ENCODE measurements at places on chromosomes 2 and 18.
A peak's percentile ranks its signal among the peaks of the same experiment; 100 is the strongest.

- peak; percentile 78 for DNase-seq
These were observed 55.3 kb downstream of the HS1BP3 start for GRCh38 chr2:20595439-20596192.

- DNase-seq = peak; percentile 61
These were observed at the start of gene ADGRF3 for GRCh38 chr2:26346454-26347053. Gene ADGRF3, minus strand, starts transcription at chr2:26346789. Its CDS starts 555 bp downstream, at chr2:26346234.

DNA sequence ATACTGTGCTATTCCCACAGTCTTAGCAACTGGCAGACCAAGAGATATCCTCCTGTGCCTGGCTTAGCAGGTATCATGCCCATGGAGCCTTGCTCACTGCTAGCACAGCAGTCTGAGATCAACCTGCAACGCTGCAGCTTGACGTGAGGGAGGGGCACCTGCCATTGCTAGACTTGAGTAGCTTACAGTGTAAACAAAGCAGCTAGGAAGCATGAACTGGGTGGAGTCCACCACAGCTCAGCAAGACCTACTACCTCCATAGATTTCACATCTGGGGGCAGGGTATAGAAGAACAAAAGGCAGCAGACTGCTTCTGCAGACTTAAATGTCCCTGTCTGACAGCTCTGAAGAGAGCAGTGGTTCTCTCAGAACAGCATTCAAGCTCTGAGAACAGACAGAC is 74.8 kb downstream of the AKAIN1 start:
- DNase-seq = no peak

DNA sequence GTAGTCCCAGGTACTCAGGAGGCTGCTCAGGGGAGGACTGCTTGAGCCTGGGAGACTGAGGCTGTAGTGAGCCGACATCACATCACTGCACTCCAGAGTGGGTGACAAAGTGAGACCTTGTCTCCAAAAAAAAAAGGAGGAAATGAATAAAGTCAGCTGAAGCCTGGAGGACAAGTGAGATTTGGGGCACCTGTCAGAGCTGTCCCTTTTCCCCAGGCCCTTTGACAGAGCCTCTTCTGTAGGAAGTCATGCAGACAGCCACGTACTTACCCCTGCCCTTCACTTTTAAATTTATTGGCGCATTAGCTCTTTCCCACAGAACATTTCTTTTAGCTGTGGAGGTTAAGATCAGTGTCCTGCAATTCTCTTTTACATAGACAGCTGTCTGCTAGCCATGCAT is 151.0 kb upstream of the DNMT3A start:
- no peak for DNase-seq

DNA sequence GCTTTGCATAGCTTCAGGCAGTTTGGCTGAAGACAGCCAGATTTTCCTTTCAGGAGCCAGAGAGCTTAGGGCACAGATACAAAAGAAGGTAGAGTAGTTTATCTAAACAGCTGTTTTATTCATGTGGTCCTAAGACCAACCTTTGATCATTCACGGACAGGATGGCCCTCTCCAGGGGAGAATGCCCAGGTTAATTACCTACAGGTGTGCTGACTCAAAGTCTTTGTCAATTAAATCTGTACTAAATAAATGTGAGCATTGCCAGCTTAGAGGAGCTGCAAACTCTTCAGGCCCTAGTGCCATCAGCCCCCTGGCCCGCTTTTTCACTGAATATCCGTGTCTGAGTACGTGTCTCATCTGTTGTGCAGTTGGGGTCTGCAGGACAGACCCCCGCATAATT is 554.7 kb downstream of the NUP35 start:
- DNase-seq = no peak

DNA sequence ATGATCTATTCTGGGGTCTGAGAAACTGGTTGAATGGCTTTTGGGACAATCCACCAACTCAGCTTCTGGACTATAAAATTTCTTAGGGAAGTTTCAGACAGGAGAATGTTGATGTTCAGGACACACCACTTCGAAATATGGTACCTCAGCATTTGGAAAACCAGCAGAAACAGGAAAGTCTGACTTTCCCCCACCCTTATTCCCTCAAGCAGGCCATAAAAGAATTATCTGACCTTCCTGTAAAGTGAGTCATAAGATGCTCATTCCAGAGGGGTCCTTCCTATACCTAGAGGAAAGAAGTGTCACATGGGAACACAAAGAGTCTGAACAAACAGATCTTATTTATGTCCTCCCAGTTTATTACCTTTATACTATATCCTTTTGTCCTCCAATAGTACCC is 415.0 kb downstream of the CPS1 start:
- no peak for DNase-seq

DNA sequence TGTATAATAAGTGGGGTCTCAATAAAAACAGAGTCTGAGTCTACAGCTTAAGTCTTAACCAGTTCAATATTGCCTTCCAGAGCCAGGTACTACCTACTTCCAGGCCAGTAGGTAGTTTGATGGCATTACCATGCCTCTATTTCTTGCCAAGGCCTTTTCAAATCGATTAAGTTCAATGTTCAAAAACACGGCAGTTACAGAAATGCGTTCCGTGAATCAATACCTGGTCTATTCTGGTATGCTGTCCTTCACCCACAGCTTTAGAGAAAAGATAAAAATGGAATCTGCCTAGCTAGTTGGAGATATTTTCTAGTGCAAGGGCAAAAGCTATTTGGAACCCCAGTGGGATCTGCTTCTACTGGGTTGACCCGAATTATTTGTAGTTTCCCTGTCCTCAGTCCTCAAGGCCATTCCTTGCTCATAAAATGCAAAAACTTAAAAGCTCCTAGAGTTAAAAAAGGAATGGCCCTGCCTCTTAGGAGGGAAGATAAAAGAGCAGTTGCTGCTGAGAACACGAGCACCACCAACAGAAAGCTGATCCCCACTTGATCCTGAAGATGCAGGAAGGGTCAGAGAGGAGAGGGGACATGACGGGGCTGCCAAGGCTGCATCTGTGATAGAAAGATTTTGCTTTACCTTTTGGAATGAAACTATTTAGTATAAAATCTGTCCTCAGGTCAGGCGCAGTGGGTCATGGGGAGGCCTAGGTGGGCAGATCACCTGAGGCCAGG is 109.6 kb upstream of the SCG2 start:
- no peak for DNase-seq

GRCh38 chr18:50806208-50806616 is 13.6 kb downstream of the MRO start:
- no peak for DNase-seq

DNA sequence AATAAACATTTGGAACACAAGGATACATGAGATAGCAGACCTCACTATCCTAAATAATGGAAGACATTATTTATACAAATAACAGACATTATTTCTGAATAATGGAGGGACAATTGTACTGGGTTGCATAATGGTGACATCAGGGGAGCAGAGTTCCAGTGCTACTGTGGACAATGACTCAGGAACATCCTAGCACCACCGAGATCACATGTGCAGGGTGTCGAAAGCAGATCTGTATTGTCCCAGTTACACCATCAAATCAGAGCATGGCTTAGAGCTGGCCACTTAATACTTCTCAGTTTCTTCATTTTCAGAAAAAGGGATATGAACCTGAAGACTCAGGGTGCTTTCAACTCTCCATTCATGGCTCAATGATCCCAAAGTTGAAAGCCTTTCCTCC is 249.1 kb upstream of the RBMS1 start:
- no peak for DNase-seq

GRCh38 chr2:31060397-31060796 is 77.8 kb downstream of the GALNT14 start:
- DNase-seq = no peak

DNA sequence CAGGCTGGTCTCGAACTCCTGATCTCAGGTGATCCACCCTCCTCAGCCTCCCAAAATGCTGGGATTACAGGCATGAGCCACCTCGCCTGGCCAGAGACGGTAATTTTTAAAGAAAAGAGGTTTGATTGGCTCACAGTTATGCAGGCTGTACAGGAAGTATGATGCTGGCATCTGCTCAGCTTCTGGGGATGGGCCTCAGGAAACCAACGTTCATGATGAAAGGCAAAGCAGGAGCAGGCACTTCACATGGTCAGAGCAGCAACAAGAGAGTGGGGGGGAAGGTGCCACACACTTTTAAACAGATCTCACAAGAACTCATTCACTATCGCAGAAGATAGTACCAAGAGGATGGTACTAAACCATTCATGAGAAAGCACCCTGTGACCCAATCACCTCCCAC is 38.0 kb upstream of the GPD2 start:
- DNase-seq = no peak

DNA sequence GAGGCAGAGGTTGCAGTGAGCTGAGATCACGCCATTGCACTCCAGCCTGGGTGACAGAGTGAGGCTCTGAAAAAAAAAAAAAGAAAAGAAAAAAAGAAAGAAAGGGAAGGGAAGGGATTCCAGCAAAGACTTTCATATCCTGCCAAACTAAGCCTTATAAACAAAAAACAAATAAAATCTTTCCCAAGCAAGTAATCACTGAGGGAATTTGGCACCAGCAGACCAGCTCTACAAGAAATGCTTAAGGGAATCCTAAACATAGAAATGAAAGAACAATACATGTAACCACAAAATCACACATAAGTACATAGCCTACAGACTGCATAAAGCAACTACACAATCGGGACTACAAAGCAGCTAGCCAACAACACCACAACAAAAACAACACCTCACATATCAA is 79.1 kb downstream of the TRABD2A start:
- no peak for DNase-seq

- peak; percentile 49 for DNase-seq
These were observed 9.4 kb upstream of the CRYBA2 start for GRCh38 chr2:219002395-219003266.

GRCh38 chr2:207283356-207283755 is 117.6 kb upstream of the KLF7 start:
- DNase-seq = no peak

GRCh38 chr2:38702413-38702812 is 36.5 kb downstream of the GALM start:
- peak; percentile 84 for DNase-seq

- DNase-seq = peak; percentile 24
These were observed 46.8 kb downstream of the ANTXR1 start for GRCh38 chr2:69059731-69060290.

- no peak for DNase-seq
These were observed 58.1 kb downstream of the NDUFA10 start for GRCh38 chr2:239966853-239967552.

- DNase-seq = no peak
These were observed 9.3 kb downstream of the SEC11C start for GRCh38 chr18:59149007-59149406.

- no peak for DNase-seq
These were observed 142.6 kb downstream of the PXDN start for GRCh38 chr2:1601471-1602277.

DNA sequence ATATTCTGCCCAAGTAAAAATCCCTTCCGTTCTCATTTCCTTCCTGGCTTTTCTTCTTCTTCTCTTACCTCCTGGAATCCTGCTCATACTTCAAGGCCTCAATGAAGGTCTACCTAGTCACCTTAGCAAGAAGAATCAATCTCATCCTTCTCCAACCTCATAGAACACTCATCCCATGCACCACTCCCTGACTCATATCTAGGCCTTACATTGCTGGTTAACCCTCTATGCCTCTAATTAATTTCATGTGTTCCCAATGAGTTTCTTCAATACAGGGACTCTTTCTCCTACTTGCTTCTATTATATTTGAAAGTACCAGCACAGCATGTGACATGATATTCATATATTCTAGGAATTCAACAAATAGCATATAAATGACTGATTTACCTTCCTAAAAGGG is 63.0 kb downstream of the BCL11A start:
- no peak for DNase-seq

DNA sequence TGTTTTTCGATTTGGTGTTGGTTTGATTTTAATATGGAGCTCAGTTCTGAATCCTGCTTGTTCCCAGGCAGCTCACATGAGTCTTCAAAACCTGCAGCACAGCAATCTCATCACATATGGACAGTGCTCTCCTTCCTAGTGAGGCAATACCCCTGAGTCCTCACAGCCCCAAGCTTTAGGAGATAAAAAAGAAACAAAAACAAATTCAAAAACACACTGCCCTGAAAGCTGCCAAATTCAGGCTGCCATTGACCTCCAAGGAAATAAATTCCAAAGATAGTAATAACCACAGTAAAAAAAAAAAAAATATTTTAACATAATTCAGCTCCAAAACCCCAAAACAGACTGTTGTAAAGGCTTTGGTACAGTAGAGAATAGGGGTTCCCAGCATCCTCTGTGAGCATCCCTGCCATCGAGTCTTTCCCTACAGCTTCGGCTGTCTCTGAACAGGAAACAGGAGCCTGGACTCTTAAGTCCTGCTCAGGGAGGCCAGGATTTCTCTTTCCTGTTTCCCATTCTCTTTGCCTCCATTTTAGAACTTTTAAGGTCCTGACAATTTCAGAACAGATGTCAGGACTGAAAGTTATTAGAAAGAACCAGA is 14.7 kb upstream of the SP3 start:
- no peak for DNase-seq

DNA sequence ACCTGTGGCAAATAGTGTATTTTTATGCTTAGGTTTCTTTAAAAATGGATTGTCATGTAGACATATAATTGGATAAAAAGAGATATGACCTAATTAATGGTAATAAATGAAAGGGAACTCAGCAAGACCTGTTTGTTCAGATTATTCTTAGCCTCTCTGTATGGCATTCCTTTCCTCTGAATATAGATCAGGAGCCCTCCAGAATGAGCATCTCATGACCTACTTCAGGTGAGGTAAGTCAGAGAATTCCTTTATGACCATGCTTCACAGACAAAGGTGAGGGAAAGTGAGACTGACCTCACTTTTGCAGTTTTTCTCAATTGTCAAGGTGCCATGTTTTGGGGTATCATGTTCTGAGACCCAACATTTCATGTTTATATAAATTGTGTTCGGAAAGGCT is 1744.3 kb upstream of the PIK3C3 start:
- DNase-seq = no peak

GRCh38 chr2:160210599-160211138 is 10.6 kb upstream of the ITGB6 start:
- peak; percentile 81 for DNase-seq

- peak; percentile 74 for DNase-seq
These were observed 52.8 kb upstream of the IL1RL1 start for GRCh38 chr2:102258386-102259074.

GRCh38 chr2:45844796-45845457 is 193.5 kb downstream of the PRKCE start:
- no peak for DNase-seq

All from astrocyte of the hippocampus (primary cell).